ENCODE measurements at places on chromosomes 7 and 10. TPM values are rescaled to one million over a fixed set of nuclear protein-coding genes. Genes with fewer than 3 reads are reported as not detected.

DNA sequence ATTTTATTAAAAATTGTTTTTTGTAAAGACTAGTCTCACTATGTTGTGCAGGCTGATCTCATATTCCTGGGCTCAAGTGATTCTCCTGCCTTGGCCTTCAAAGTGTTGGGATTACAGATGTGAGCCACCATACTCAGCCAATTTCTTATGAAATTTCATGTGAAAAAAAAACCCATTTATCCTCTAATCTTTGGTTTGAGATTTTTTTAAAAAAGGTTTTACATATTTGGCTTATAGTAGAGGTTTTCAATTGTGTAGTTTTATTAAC lies 35.5 kb upstream of the ZNF32 start:
- DNase-seq: no peak

GRCh38 chr7:140570120-140570519 lies 70.5 kb downstream of the DENND2A start:
- DNase-seq: no peak

DNA sequence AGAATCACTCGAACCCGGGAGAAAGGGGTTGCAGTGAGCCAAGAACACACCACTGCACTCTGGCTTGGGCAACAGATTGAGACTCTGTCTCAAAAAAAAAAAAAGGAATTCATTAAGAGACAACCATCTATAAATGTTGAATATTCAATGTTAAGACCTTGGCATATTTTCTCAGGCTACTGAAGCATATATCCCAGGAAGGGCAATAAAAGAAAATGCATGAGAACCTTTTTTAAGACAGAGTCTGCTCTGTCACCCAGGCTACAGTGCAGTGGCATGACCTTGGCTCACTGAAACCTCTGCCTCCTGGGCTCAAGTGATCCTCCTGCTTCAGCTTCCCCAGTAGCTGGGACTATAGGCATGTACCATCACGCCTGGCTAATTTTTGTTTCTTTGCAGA lies 165.0 kb downstream of the JMJD1C start:
- DNase-seq: no peak

DNA sequence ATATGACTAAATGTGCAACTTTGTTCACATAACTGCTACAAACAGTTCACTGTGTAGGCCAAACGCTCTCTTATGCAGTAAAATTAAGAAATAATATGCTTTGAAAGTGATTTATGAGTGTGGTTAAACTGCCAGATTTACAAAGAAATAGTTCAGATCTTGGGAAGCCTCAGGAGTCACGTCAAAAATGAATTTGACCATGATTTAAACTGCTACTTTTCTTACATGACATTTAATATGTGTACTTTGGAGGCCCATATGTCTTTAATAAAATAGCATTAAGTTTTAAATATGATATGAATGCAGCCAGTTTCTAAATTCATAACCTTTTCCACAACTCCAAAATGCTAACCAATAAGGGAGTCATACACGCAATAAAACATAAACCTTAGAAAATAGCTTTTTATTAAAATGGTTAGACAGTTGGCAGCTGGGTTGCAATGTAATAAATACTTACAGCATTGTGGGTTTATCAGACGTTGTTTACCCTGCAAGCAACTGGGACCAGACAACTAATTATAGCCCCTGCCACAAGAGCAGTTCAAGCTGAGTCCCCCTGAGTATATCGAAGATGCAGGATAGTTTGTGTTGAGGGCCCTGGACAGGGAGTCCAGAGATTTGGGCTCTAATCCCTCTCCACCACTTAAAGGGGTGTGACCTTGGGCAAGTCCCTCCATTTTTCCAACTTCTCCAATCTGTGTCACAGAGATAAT lies 640.4 kb downstream of the LRMDA start:
- no peak for DNase-seq

GRCh38 chr10:12684784-12685183 lies 316.7 kb downstream of the CCDC3 start:
- peak; percentile 37 for DNase-seq

DNA sequence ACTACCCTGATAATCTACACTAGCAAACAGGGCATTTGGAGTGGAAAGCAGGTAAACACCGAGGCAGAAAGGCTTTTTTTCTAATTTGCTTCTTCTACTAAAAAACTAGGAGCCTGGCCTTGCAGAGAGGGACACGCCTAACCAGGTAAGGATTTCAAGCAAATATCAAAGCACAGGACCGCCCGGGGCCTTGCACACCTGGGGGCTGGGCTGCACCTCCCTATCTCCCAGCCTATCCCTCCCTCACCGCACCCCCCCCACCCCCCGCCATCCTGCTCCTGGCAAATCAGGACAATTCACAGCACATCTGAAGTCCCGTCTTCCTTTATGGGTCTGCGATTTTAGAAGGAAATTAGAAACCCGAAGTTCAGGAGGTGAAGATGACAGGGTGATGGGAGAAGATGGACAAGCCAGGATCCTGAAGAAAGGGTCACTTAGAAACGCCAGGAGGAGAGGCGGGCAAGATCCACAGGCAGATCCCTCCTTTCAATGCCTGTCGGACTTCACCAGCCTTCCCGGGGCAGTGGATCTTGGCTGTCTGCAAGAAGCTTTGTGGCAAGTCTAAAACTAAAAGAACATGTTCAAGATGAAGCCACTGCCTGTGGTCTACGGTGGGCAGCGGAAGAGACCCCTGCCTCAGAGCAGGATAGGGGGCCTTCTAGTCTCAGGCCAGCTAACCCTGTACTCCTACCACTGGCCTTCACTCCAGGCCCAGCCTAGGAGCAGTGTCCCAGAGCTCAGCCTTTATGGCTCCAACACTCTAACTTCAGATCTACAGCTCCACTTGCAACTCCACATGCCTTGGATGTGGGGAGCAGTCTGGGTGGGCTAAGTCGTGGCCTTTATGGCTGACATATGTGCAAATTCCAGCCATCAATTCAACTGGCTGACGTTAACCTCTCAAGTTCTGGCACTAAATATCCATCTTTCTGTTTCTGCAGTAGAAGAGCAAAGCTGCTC lies 43.9 kb downstream of the TNS3 start:
- no peak for DNase-seq

DNA sequence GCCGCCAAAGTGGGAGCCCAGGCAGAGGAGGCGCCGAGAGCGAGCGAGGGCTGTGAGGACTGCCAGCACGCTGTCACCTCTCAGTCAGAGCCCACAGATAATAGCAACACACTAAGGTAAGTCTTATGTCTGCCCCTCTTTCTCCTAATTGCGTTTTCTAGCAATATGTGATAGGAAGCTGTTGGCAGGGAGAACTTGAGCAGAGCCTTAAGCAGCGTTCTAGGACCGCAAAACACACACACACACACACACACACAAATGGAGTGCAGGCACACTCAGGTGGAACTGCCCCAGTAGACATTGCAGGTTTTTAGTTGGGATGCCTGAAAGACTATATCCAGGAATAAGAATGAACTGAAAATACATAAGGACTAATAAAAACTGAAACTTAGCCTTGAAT lies 1188.5 kb downstream of the NXPH1 start:
- DNase-seq: no peak

- DNase-seq: no peak
Measured at GRCh38 chr7:36316319-36316718, 73.3 kb upstream of the ANLN start.

GRCh38 chr7:123271856-123272255 lies 72.1 kb upstream of the SLC13A1 start:
- no peak for DNase-seq

DNA sequence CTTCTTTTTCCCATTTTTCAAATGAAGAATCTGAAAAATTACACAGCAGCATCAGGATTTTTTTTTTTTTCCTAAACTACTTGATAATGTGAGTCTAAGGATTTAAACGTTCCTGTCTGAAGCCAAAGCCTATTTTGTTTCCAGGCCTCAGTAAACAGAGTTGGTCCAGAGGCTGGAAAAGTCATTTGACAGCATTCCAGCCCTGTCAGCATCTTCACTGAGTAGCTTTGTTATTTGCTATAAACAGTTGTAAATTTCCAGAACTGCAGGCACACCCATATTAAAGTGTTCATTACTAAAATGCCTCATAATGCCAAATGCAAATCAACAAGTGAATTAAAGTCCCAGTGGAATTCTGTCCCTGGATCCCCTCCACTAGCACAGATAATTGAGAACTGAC lies 35.5 kb upstream of the KMT2E start:
- no peak for DNase-seq

DNA sequence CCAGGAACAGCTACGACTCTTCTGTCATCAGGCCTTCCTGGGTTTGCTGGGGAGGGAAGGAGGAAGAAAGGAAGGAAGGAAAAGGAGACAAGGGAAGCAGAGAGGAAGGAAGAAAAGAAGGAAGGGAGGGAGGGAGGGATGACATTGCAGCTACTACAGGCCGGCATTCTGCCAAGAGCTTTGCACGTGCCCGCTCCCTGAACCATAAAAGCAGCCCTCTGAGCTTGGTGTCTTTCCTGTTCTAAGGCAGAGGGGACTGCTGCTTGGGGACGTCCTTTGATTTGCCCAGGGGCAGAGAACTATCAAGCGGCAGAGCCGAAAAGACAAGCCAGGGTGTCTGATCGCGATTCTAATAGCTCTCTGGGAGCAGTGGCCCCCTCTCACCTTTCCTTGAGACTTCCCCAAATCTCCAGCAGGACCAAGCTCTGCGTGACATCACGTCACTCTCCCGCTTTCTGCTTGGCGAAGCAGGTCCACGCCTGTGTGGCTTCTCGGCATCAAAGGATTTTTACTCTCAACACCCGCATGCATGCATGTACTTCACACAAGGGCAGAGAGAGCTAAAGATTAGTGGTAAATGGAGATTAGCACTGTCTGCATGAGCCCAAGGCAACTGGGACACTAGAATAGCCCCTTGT lies 167.8 kb upstream of the AUTS2 start:
- DNase-seq: no peak

DNA sequence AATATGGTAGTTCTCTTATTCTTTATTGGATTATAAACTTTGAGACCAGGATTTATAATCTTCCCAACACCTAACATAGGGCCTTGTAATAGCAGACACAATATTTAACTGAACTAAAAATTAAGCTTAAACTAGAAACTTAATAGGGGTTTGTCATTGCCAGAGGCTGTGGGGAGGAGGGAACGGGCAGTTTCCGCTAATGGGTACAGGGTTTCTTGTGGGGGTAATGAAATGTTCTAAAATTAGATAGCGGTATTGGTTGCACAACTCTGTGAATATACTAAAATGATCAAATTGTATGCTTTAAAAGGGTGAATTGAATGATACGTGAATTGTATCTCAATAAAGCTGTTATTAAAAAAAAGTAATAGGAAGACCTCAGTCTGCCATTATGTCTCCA lies 45.4 kb downstream of the NT5C2 start:
- no peak for DNase-seq

DNA sequence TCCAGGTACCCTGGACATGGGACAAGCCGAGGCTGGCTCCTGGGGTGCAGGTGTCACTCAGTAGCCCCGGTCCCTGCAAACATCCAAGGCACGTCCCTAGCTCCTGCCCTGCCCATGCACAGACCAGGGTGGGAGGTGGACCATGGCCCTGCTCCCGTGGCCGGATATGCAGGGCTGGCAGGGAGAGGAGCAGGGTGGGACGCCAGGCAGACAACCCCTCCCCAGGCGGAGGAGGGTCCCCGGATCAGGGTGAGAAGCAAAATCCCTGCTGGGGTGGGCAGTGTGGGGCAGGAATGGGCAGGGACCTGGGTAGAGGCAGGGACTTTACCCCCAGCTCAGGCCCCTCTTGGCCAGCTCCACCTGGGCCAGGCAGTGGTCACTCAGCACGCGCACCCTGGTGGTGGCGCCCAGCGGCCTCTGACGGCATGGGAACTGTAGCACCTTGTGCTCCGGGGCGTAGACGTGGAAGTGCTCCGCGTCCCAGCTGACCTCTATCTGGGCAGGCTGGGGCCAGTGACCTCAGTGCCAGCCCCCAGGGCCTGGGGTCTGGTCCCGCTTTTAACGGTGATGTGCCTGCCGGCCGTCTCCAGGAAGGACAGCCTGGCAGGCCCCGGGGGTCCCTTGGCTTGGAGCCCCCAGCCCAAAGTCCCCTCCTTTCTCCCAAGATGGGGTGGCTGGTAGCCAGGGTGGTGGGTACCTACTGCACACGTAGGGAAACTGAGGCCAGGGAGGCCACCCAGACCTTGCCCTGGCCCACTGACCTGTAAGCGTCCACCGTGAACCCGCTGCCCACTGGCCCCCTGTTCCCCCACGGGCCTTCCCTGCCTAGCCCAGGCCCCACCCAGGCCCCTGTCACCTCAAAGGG lies 1.2 kb downstream of the GRIFIN start:
- no peak for DNase-seq

DNA sequence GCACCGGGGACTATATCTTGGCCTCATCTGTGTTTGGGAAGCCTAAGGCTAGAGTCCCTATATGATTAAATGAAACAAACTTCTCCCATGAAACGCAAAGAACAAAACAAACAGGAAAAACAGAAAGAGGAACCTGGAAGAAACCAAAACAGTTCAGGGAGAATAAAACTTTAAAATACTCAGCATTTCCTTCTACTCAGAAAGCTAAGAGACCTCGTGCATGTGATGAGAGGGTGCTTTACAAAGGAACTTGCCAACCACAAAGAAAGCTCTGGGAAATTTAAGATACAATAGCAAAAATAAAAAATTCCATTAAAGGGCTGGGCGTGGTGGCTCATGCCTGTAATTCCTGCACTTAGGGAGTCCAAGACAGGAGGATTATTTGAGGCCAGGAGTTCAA lies 6.9 kb downstream of the PILRA start:
- DNase-seq: no peak

- DNase-seq: no peak
Measured at GRCh38 chr7:157712666-157713235, 375.9 kb downstream of the DNAJB6 start.

DNA sequence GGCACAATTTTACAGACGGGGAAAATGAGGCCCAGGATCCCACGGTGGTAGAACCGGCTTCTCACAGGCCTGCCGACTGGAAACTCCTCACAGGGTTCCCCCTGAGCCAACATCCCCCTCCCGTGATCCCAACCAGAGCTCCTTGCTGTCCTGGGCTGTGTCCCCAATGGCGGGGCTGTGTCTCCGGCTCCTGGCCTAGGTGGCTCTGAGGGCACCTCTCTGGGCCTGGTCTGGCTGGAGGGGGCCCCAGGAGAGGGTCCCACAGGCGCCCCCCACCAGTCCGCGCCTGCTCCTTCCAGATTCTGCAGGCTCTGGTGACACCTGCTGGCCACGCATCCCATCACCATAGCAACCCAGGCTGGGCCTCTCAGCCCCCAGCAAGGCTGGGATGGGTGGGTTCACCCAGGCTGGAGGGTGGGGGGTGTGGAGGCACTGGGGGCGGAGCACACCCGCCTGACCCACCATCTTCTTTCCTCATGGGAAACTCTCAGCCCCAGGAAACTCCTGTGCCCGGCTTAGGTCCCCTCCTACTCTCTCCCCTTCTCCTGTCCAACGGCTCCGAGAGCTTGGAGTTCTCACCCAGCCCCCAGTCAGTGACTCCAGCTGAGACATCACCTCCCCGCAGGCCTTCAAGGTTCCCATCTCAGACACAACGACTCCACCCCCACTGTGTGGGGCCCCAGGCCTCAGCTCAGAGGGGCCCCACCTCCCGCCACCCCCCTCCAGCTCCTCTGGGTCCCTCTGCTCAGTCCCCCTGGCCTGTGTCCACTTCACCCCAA lies 27.1 kb upstream of the TNRC18 start:
- no peak for DNase-seq

SUGCT gene
- 23.3 TPM for total RNA-seq

OPALIN gene
- not detected for total RNA-seq

FOXI2 gene
- not detected for total RNA-seq

FOXK1 gene
- total RNA-seq: 20.5 TPM

JCAD gene
- 12.1 TPM for total RNA-seq

DNA2 gene
- 16.0 TPM for total RNA-seq

DUS4L gene
- 17.8 TPM for total RNA-seq

SHTN1 gene
- total RNA-seq: 2.7 TPM

PNLIP gene
- 0.13 TPM for total RNA-seq

CTNNA3 gene
- total RNA-seq: 0.19 TPM

ATP6V0A4 gene
- total RNA-seq: 0.06 TPM

DNAJC1 gene
- total RNA-seq: 35.8 TPM

GRM3 gene
- not detected for total RNA-seq
